LHCN-M2 (cell line): ENCODE measurements at places on chromosomes 4 and X. TPM values are rescaled to one million over a fixed set of nuclear protein-coding genes. Genes with fewer than 3 reads are reported as not detected.

GRCh38 chr4:80367737-80368136, 32.2 kb downstream of the CFAP299 start:
- DNase-seq, result peak; percentile 39

DNA sequence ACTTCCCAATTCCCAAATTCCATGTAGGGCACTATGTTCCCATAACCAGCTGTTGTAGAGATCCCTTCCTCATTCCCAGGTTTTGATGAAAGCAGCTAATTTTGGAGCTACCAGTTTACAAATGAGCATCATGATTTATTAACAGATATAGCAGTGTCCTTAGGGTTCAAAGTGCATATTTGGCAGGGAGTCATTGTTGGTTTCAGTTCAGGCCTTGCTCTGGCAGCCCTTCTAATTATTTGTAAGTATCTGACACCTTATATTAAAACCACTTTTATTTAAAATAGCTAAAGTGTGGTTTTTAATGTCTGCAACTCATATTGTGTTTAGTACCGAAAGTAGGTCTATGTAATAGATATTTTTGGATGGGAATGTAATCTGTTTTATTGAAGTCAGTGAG, 518.5 kb downstream of the TLL1 start:
- DNase-seq, result no peak

- no peak for DNase-seq
Observed at GRCh38 chr4:161005746-161006145, 1158.1 kb downstream of the FSTL5 start.

DNA sequence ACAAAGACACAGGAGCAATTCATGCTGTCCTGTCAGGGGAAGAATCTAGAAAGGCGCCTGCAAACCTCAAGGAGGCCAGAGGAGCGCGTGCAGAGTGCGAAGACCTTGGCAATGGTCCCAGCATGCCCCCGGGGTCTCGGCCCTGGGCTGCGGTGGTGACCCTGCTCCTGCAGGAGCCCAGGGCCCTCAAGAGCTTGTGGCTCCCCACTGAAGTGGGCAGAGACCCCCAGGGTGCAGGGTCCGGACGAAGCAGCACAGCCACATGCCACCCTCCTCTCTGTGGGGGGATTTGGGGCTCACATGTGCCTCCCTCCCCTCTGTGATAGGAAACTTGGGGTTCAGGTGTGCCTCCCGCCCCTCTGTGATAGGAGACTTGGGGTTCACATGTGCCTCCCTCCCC, 39.3 kb downstream of the GAK start:
- no peak for DNase-seq

DNA sequence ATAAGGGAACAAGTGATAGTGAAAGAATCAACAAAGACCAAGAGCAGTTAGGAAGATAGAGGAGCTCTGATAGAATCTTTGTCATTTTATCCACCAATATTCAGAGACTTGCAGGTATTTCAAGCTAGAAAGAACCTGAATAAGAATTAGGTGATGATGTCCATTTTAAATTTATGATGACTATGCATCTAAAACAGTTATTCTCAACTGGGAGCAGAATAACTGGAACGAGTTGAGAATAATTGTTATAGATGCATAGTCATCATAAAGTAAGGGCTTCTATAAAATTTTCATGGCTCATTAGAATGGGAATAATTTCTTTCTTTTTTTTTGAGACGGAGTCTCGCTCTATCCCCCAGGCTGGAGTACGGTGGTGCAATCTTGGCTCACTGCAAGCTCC, 5.8 kb downstream of the OCIAD1 start:
- DNase-seq, result no peak

Gene CLGN
- not detected in 2 replicates for total RNA-seq
